ENCODE measurements at places on chromosomes 12 and 14. TPM values are rescaled to one million over a fixed set of nuclear protein-coding genes. Genes with fewer than 3 reads are reported as not detected.

RASAL1 gene
- total RNA-seq, result 0.92 TPM

ANKS1B gene
- total RNA-seq, result 10.6 TPM

DNA sequence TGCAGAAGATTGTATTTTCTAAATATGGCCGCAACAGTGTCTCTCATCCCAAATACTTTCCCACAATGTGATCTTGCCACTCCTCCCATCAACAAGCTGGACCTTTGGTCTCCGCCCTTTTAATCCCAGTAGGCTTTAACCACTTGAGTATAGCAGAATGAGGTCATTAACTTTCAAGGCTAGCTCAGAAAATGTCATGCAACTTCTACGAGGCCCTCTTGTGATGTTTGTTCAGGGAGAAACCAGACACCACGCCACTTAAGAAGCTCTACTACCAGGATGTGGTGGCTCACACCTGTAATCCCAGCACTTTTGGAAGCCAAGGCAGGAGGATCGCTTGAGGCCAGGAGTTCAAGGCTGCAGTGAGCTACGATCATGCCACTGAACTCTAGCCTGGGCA lies 20.1 kb upstream of the OR6J1 start:
- DNase-seq, result no peak

- no peak for DNase-seq
These were observed 387.9 kb downstream of the DAD1 start for GRCh38 chr14:22200977-22201605.

- DNase-seq, result no peak
These were observed 97.3 kb downstream of the EXOC5 start for GRCh38 chr14:57171363-57171762.

- no peak for DNase-seq
These were observed 18.2 kb downstream of the MSRB3 start for GRCh38 chr12:65296508-65297265.

DNA sequence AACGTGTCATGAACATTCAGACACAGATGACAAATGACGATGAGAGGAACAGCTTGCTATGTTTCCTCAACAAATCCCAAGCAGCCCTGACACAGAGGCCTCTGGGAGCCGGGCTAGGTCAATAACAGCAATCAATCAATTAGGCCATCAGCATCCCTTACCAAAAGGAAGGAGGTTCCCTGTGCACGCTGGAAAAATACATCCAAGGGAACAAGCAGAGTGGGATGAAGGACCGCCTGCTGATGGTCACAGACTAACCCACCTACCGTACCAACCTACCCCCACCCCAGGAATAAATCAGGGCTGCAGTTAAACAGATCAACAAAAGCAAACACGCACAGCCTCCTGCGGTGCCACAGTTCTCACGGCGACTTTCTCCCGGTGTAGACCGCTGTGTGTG lies 265.1 kb upstream of the SFSWAP start:
- DNase-seq, result no peak

- no peak for DNase-seq
These were observed 891 bp downstream of the SPRYD4 start for GRCh38 chr12:56469007-56469930.
